Heart right ventricle (tissue), 16 donors: ENCODE measurements at places on chromosomes 5 and 9. TPM values are rescaled to one million over a fixed set of nuclear protein-coding genes. Genes with fewer than 3 reads are reported as not detected.

- DNase-seq = no peak
Measured at GRCh38 chr9:134585021-134585561, 56.5 kb upstream of the COL5A1 start.

DNA sequence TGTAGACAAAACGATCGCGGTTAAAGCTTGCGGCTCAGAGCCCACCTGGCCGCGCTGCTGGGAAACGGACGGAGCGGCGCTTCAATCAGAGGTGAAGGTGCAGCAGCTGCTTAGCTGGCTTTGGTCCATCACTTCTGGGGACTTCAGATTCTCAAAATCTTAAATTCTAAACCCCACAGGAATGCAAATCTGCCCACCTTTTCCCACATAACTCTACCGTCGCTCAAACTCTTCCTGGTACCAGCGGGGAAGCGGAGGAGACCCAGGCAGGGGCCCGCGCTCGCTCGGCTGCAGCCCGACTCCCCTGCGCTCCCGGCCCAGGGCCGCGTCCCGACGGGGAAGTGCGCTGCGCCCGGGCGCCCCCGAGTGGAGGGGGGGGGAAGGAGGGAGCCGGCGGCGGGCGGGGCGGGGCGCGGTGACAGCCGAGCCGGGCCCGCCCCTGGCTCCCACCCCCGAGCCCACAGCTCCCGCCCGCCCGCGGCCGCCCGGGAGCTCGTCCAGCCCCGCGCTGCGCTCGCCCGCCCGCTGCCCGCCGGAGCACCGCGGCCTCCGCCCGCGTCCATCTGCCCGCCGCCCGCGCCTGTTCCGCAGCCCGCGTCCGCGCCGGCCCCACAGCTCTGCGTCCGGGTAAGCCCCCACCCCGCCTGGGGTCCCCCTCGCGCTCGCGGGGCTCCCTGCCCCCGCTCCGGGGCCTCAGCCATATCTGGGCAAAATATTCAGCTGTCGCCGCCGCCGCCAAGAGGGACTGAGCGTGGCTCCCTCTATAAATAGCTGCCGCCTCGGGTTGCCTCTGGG is at the start of gene TMOD1:
Gene TMOD1 (plus strand): TSS at position 490 of the 795 bp plus-strand sequence. CDS start 22,523 bp downstream, outside the sequence.
- peak; percentile 71 for DNase-seq

- DNase-seq = peak; percentile 63
Measured at GRCh38 chr5:180810959-180811622, 8.5 kb upstream of the MGAT1 start.

GRCh38 chr5:7066471-7067235 is 329.3 kb upstream of the ADCY2 start:
- no peak for DNase-seq

GRCh38 chr5:39654715-39655114 is 229.9 kb upstream of the DAB2 start:
- no peak for DNase-seq

DNA sequence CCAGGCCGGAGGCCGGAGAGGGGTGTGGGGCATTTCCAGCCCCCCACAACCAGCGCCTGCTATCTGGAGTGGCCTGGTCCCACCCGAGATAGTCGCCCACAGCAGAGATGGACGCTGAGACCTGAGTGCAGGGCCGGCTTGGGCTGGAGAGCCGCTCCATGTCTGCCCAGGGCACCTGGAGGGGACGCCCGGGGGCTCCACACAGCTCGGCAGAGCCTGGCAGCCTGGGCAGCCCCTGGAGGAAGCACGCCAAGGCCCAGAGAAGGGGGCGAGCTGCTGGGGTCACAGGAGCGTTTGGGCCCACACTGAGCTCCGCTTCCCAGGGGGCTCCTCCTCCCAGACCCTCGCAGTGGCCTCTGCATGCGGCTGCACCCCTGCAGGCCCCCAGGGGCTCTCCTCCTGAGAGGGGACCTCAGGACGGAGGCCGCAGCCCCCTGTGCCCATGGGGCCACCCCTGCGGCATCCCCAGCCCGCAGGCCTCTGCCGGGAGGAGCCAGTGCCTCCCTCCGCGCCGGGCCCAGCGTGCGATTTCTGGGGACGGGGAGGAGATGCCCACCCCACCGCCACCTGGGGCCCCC is 42.2 kb upstream of the EGFL7 start:
- no peak for DNase-seq

DNA sequence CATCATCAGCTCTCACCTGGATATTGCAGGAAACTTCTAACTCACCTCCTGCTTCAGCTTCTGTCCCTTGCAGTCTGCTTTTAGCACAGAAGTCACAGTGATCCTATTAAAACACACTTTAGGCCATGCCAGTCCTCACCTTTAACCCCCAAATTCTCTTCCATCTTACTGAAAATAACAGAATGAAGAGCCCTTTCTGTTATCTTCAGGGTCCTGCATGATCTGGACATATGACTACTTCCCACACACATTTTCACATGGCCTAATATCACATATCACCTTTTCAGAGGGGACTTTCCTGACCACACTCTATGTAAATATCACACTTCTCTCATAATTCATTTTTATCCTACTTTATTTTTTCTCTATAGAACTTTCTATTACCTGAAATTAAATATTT is 550.6 kb upstream of the CLINT1 start:
- DNase-seq = no peak

DNA sequence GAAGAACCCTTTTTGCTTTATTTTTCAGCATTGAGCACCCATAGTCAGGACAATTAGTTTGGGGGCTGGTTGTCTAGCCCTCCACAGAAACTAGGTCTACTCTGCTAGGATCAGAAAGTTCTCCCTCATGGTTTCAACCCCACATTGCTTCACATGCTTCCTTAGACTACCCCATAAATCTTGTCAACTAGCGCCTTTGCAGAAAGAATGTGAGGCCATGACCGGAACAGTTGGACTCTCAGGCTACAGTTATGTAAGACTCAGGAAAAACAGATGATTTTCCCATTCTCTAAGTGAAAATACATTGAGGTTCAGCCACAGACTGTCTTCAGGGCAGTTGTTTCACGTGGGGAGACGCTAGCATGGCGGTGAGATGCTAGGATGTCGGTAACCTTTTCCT is 255.6 kb downstream of the NR3C1 start:
- DNase-seq = no peak

DNA sequence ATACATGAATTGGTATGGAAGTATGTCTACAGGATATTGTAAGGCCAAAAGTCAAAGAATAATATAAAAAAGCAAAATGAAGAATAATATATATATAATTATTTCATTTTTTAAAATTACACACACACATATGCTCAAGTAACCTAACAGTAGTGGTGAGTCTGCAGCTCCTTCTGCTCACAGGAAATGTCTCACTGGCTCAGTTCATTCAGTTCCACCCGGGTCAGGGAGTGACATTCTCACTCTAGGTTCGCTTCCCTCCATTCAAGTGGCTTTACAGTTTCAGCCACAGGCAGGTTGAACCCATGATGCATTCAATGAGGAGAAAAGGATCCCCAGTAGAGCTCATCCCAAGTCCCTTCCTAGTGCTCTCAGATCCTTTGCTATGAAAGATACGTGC is 90.8 kb downstream of the SUSD1 start:
- no peak for DNase-seq

- DNase-seq = no peak
Measured at GRCh38 chr9:135608999-135609317, 30.4 kb downstream of the GLT6D1 start.

DNA sequence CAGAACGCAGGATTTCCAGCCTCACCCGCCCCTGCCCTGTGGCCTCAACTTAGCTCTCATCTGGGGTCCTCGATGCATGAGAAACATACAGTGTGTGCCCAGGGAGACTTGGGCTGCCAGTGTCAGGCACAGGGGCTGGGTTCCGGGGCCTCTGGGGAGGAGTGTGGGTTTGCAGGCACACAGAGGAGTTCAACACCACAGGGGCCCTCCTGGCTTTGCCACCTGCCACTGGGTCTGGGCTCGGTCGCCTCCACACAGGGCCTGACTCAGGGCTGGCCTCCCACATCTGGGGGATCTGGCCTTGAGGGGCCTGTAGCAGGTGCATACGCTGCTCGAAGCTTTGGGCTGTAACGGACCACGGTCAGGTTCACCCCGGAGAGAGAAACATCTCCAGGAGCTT is 111.6 kb downstream of the COL5A1 start:
- no peak for DNase-seq

- DNase-seq = no peak
Measured at GRCh38 chr5:178483620-178484019, 106.6 kb downstream of the COL23A1 start.

DNA sequence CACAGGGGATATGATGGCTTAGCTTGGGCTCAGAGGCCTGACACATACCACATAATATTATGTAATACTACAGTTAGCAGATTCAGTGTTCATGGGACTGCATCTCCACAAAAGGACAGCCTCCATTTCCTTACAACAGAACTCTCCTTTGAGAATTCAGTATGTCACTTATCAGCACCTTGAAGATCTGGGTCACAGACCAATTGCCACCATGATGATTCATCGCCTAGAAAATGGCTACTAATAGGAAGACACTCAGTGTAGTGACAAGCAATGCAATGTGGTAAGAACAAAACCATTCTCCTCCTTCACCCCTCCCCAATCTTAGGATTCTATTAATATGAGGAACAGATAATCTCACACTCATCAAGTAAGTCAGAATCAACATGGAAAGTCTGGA is 38.7 kb upstream of the PRLR start:
- no peak for DNase-seq

GRCh38 chr5:124044613-124045012 is 532.6 kb downstream of the CSNK1G3 start:
- DNase-seq = no peak

GRCh38 chr5:125198270-125198974 is 452.0 kb upstream of the ZNF608 start:
- DNase-seq = peak; percentile 89

DNA sequence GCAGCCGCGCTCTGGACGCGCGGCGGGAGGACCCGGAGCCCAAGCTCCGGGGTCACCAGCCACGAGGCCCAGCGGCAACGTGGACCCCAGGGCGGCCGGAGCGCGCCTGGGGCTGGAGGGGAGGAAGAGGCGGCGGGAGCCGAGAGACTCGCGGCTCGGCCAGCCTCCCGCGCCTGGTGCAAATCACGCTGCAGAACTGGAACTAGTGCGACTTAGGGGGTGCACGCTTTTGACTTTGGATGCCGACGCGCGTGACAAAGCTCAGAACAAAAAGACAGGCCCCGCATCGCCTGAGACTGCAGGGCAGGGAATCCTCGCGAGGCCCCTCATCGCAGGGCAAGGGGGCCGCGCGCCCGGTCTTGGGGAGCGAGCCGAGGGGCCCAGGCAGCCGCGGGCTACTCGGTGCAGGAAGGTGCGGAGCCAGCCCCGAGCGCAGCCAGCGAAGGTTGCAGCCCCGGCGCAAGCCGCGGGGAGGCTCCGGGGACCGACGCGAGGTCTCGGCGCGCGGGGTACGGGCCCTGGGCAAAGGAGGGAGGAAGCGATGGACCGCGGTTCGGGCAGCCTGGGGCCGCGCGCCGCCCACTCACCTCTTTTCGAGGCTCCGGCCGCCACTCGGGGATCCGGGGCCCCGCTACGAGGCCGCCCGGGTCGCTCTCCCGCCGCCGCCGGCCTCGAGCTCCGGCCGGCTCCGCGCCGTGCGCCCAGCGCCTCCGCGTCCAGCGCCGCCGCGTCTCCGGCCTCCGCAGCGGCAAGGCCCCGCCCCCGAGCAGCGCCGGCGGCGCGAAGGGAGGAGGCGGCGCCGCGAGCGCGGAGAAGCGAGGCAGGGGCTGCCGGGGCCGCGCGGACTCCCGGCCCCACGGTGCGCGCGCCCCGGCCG is at the start of gene GOLM1:
Gene GOLM1 (minus strand): TSS at position 735 of the 877 bp plus-strand sequence. CDS start 20,238 bp downstream, outside the sequence.
- DNase-seq = peak; percentile 52

GRCh38 chr9:136299116-136299515 is 4.8 kb downstream of the CCDC187 start:
- DNase-seq = no peak

GRCh38 chr9:88536951-88537760 is 2.2 kb downstream of the NXNL2 start:
- peak; percentile 27 for DNase-seq

DNA sequence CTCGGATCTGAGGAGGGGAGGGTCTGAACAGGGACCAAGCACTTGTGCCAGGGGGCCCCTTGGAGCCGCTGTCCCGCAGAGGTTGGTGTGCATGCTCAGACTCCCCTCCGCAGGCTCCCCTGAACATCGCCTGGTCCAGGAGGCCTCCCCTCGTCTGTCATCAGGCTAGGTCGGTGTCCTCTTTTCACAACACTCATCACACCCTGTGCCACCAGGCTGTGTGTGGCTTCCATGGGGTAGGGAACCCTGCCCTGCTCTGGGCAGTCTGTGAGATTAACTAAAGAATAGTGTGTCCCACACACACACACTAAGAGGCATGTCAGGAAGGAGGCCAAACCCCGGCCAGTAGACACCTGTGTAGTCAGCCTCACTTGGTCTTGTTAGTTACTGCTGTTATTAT is 119.3 kb downstream of the C5orf15 start:
- DNase-seq = no peak

DNA sequence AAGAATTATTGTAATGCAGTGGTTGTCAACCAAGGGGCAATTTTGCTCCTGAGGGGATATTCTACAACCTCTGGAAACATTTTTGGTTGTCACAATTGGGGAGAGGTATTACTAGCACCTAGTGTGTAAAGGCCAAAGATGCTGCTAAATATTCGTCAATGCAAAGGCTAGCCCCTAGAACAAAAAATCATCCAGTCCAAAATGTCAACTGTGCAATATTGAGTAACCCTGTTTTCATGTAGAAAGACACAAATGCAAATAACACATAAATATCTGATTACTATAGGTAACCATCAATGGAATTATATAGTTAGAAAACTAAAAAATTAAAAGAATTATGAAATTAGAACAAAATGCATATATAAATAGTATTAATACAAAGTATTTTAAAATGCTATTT is 26.1 kb downstream of the RNF145 start:
- no peak for DNase-seq

GRCh38 chr9:86230858-86231257 is 28.6 kb downstream of the C9orf153 start:
- DNase-seq = no peak

DNA sequence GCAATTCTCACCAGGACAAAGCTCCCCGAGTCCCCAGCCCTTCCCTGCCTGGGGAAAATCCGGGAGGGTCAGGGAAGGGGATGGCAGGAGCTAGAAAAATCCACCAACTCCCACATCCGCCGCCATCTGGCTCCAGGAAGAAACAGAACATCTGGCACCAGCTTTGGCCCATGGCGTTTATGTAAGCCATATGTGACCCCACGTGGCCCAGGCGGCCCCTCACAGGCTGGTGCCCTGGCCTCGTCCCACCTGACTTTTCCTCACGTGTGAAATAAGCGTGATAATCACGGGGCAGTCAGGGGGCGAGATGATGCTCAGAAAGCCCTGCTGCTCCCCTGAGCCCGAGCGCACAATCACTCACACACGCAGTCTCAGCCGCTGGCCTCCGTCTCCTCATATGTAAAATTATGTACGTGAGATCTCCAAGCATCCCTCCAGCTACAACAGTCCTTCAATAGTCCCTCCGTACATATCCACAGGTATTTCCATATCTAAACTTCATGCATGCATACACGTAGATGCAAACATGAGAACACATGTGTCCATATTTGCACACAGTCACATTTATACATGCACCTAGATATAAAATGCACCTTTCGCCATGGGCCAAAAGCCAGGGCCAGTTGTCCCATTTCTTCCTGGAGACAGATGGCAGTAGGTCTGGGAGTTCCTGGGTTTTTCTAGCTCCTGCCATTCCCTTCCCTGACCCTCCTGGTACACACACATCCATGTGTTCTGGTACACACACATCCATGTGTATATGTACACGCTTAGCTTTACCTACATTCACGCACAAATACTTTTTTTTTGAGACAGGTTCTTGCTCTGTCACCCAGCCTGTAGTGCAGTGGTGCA is 28.9 kb downstream of the PLPP7 start:
- no peak for DNase-seq

Gene COL15A1
- total RNA-seq = 42.9 TPM

Gene OR1J2
- total RNA-seq = not detected

Gene ZNF300
- total RNA-seq = 0.59 TPM

Gene PCDHB11
- 1.8 TPM for total RNA-seq

Gene FBP1
- total RNA-seq = 1.6 TPM

Gene PCDH1
- total RNA-seq = 11.5 TPM

Gene ENTPD8
- not detected for total RNA-seq

Gene CDH6
- 2.1 TPM for total RNA-seq

Gene PCDH12
- total RNA-seq = 9.0 TPM
